GM12878 (cell line): ENCODE measurements at places on chromosomes 5 and 9.
A peak's percentile ranks its signal among the peaks of the same experiment; 100 is the strongest.

- no peak for DNase-seq
Measured at GRCh38 chr9:71743217-71743705, 25.1 kb downstream of the CEMIP2 start.

DNA sequence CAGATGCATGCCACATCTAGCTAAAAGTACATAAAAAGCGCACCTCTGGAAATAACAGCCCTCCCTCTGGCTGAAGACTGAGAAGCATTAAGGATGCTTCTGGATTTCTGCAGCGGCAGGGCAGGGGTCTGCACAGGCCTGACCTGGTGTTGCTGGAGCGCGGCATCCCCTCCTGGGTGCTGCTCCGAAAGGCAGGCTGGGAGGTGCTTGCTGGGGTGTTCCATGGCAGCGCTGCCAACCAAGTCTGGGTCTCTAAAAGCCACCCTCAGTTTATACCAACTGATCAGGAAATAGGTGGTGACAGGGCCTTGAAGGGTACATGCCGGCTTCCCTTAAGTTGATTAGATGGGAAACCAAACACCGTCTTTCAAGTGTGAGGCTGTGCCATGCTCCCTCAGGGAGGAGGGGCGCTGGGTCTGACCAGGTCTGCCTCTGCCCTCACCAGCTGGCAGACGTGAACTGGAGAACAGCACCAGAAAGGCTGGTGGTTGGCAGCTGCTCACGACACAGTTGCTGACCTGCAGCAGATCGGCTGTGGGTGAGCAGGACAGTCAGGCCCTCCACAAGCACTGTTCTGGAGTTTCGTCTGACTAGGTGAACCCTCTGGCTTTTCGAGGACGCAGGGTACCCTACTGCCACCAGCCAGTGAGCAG lies 81.6 kb downstream of the DAP start:
- no peak for DNase-seq

DNA sequence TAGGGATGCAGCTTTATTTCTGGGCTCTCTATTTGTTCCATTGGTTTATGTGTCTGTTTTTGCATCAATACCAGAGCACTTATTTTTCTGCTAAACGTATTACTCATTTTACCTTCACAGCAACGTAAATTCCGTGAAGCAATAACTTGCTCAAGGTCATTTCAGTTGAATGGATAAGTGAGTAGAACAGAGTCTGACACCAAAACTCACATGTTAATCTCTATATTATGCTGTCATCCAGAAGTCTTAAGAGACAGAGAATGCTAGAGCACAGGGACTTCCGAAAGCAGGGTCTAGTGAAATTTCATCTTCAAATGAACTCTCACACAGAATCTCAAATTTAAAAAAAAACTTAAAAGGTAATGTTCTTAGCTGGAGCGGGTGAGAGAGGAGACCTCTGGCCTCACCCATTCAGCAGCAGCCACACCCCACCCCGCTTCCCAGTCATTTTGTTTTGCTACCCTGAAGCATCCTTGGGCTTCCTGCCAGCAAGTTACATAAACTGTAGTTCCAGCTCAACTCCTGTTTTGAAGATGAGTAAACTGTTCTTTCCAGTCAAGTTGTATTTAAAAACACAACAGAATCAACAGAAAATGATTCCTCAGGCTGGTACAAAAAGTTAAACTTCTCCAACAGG lies 69.3 kb downstream of the TRIM36 start:
- no peak for DNase-seq

- DNase-seq = no peak
Measured at GRCh38 chr9:133821601-133822429, 83.7 kb upstream of the SARDH start.

DNA sequence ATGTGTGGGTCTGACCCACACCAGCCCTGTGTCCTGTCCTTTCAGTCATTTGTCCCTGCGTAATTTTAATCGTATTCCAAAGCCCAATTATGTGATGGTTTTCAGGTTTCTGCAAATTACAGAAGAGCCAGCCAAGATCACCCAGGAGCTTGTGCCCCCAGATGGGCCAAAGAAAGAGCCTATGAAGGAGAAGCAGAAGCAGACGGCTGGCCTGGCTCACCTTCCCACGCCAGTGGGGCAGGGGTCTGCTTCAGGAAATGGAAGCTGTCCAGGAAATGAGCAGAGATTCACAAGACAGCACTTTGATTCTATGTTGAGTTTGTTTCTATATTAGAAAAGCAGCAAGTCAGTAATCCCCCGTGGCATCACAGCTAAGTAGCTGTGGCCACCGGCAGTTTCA lies 11.7 kb downstream of the S1PR3 start:
- no peak for DNase-seq

DNA sequence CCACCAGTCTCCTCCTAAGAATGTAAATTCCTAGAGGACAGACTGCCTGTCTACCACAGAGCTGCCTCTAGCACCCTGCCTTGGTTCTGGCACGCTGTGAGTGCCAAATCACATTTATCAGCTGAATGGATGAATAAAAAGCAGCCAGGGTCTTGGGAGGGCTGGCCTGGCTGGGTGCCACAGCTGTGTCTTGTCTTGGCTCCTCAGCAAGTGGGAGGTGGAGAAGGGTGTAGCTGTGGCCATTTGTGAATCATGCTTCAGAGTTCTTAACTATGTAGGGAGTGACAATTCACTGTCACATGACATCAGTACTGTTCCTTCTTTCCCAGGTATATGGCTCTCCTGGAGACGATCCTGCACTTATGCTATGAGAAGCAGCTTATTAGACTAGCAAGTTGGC lies 70.6 kb downstream of the DCP2 start:
- no peak for DNase-seq

DNA sequence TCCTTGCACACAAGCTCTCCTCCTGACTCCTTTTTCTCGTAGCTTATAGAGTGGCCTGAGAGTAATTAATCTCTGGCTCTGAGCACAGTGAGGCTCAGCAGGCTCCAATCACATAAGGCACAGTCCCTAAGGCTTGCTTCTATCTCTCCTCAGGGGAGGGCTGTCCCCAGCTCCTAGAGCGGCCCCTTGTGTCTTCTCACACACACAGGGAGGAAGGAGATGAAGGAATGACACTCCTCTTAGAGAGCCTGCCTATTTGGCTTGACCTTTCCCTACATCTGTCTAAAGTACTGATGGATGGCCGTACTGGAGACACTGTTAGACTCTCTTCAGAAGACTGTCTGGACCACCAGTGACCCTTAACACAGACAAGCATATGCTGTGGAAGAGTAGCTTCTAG lies 12.9 kb downstream of the TAS2R1 start:
- DNase-seq = no peak

DNA sequence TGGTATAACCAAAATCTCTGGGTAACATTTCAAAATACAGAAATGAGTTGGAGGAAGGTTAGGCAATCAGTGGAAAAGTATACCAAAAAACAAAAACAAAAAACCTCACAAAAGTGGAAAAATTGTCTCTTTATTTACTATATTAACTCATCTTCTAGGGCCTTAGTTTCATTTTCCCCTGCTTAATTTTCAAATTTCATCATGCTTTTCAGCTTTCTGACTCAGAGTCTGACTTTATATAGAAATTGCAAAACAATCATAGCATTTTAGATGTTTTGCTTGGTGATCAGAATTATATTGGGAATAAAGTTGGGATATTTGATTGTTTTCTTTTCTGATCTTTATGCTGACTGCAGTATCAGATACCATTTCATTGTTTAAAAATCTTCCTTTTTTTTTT lies 257.0 kb upstream of the PRR16 start:
- DNase-seq = no peak

DNA sequence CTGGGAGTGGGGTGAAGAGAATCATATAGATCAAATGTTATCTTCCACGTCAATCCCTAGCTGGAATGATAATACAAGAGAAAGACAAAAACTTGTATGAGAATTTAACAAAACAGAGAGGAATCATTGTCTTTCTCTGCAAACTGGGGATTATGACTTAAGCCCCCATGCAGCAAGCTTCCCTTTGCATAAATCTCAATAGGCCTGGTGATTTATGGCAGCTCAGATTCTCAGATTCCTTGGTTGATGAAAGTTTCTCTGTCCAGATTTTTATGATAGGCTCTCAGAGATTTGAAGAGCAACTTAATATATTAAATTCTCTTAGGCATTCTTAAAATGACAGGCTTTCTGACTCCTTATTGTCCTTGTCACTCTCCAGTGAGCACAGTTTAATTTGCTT lies 56.0 kb downstream of the RASGRF2 start:
- DNase-seq = no peak

DNA sequence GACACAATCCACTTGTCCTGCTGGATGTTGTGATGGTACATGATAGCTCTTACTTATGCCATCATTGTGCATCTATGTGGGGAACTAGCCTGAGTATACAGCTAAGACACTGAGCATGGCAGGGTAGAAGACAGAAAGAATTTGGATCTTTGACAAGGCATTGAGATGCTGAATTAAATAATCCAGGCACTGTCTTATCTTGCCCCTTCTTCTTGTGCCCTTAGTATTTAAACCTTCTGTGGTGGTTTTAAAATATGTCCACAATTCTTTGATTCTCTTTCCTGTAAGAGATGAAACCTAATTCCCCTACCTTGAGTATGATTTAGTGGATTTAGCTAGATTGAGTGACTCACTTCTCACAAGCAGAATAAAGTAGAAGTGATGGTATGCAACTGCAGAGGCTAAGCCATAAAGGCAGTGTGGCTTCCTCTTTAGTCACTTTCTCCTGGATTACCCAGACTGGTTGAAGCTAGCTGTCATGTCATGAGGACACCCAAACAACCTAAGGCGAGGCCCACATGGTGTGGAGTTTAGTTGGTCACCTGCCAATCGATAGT lies 174.0 kb upstream of the NREP start:
- DNase-seq = no peak

DNA sequence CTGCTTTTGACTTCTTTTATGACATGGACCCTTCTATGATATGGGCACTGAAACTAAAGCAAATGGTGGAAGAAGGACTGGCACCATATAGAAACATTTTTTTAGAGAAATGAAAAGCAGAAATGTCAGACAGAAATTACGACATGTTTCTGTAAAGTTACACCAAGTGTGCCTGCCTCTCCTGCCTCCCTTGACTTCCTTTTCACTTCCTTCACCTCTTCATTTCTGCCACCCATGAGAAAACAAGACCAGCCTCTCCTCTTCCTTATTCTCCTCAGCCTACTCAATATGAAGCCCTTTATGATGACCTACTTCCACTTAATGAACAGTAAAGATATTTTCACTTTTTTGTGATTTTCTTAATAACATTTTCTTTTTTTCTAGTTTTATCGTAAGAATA lies 44.5 kb downstream of the ERCC6L2 start:
- DNase-seq = no peak

DNA sequence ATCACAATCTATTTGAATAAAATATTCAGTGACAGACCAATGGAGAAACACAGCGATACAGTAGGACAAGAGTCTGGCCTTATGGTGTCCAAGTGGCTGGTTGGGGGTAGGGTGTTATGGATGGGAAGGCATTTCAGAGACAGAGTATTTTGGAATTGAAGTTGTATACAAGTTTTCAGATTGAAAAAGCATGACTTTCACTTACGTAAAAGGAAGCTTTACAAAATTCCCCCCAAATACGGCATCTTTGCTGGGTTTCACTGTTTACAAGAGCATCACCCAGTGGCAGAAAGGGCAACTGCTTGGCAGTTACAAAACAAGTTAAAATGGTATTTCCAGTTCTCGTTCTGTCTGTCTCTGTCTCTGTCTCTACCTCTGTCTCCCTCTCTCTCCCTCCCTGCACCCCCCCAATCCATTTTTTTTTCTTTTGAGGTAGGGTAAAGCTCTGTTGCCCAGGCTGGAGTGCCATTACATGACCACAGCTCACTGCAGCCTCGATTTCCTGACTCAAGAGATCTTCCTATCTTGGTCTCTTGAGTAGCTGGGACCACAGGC lies 86.2 kb downstream of the PTPN3 start:
- DNase-seq = peak; percentile 75

DNA sequence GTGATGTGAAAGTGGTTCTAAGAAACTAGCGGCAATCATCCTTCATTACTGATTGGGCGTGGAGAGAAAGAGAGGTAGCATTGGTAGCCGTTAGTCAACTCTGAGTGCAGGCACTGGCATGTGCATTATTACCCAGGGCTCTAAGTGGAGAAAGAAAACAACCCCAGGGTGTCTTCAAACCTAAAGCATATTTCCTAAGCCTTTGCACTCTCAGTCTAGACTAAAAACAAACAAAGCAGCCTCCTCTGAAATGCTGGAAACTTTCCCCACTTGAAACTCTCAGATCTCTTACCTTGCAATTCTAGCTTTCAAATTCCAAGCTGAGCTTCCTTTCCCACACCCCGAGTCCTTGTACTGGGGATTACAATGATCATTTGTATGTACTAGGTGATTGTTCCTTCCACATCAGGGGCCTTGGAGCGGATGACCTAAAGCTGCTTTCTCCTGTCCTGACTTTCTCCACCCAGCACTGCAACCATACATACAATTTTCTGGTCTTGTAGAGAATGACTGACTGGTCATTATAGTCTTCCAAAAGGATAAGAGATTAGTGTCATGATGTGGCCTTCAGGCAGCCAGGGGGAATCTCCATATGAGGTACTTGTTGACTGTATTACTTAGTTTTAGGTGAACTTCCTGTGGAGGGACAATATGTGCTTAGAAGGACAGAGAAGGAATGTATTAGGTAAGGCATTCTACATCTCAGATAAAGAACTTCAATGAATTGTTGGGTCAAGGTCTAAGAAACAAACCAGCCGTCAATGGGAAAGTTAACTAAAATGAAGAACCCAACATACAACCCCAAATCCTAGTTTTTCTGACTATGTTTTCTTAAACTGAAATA lies 98.3 kb upstream of the CDKN2B start:
- DNase-seq = no peak

- no peak for DNase-seq
Measured at GRCh38 chr9:6961845-6962522, 204.2 kb downstream of the KDM4C start.

DNA sequence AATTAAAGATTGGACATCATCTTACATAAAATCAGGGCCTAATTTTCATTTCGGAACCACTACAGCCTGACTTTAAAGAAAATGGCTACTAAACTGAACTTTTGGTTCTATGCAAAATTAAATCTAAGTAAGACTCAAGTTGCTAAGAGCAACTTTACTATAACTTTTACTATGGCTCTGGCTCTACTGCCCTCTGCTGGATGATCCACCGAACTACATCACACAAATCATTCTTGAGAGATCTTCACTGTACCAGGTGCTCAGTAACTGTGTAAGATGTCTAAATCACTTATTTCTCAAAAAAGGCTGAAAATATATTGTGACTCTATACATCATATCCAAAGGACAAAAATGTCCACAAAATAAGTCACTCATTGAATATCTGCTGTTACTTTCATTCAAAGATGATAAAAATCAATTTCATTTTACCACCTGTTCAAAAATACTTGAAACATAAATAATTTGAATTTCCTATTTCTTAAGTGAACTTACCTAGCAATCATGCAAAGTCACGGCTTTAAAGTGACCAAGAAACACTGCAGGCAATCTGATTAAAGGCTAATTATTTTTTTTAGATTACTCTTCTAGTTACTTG lies 13.5 kb downstream of the MOCS2 start:
- peak; percentile 11 for DNase-seq

GRCh38 chr5:110549301-110549700 lies 177.2 kb downstream of the TMEM232 start:
- DNase-seq = no peak
